Sigmoid colon (tissue), 7 donors: ENCODE measurements at places on chromosomes 7 and 10. TPM values are rescaled to one million over a fixed set of nuclear protein-coding genes. Genes with fewer than 3 reads are reported as not detected.
A peak's percentile ranks its signal among the peaks of the same experiment; 100 is the strongest.

DNA sequence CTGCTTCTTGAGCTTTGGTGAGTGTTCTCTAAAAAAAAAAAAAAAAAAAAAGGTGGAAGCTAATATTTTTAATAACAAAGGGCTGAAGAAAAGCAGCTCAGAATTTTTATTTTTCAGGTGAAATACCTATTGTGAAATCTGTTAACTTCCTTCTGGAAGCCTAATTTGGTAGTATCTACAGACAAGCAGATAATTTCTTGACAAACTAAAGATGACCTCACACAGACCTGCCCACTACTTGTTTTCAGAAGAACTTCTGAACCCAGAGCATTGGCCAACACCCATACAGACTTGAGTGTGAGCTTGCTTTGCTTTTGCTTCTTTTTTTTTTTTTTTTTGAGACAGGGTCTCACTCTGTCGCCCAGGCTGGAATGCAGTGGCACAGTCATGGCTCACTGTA lies 31.2 kb downstream of the LRRC4 start:
- no peak overlapping the region for H3K27ac ChIP-seq
- H3K4me3 ChIP-seq: no peak overlapping the region
- no peak for DNase-seq
- H3K4me1 ChIP-seq: peaks cover 25% of the 10 kb centered on the region
- no peaks in the 10 kb centered on the region for H3K36me3 ChIP-seq
- no peaks in the 10 kb centered on the region for H3K27me3 ChIP-seq

- H3K27ac ChIP-seq: peak overlapping the region; percentile 83
- DNase-seq: no peak
- no peaks in the 10 kb centered on the region for H3K27me3 ChIP-seq
- H3K36me3 ChIP-seq: no peaks in the 10 kb centered on the region
Observed at GRCh38 chr10:63712717-63713115, 191.5 kb downstream of the REEP3 start.

GRCh38 chr7:30114536-30115238 lies 20.1 kb upstream of the MTURN start:
- DNase-seq: no peak
- H3K4me3 ChIP-seq: no peak overlapping the region
- no peaks in the 10 kb centered on the region for H3K36me3 ChIP-seq
- H3K4me1 ChIP-seq: no peaks in the 10 kb centered on the region

DNA sequence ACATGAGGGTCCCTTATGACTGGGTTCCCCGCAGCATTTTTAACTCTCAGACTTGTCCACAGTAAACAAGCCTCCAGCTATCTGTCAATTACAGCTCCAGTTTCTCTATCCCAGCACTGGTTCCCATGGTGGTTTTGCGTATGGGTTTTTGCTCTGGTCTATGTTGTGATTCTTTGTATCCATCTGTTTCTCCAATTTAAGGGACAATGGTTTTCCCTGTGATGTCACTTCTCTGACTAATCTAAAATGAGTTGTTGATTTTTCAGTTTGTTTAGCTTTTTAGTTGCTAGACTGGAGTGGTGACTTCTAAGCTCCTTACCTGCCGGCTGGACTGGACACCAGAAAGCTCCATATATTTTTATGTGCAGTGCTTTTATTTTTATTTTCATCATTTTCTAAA lies 303.7 kb downstream of the INHBA start:
- no peak overlapping the region for H3K27ac ChIP-seq
- no peak overlapping the region for H3K4me3 ChIP-seq
- H3K4me1 ChIP-seq: no peaks in the 10 kb centered on the region
- no peaks in the 10 kb centered on the region for H3K36me3 ChIP-seq

DNA sequence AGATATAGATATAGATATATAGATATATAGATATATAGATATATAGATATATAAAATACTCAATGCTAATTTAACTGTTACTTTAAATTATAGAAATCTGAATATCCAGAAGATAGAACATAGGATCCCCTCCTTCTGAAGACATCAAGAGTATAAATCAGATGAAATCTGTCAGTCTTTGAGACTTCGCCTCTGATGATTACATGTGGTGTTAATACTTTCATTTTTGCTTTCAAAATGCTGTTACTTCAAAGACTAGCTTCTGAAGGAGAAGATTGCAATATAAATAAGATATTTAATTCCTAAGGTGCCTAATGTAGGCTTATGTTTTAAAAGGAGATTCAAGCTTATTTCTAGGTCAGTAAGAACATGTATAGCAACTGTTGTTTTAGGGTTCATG lies 180.4 kb downstream of the TSPAN12 start:
- H3K36me3 ChIP-seq: no peaks in the 10 kb centered on the region
- no peak overlapping the region for H3K27ac ChIP-seq
- H3K27me3 ChIP-seq: no peaks in the 10 kb centered on the region
- DNase-seq: no peak
- H3K4me1 ChIP-seq: no peaks in the 10 kb centered on the region
- H3K4me3 ChIP-seq: no peak overlapping the region

DNA sequence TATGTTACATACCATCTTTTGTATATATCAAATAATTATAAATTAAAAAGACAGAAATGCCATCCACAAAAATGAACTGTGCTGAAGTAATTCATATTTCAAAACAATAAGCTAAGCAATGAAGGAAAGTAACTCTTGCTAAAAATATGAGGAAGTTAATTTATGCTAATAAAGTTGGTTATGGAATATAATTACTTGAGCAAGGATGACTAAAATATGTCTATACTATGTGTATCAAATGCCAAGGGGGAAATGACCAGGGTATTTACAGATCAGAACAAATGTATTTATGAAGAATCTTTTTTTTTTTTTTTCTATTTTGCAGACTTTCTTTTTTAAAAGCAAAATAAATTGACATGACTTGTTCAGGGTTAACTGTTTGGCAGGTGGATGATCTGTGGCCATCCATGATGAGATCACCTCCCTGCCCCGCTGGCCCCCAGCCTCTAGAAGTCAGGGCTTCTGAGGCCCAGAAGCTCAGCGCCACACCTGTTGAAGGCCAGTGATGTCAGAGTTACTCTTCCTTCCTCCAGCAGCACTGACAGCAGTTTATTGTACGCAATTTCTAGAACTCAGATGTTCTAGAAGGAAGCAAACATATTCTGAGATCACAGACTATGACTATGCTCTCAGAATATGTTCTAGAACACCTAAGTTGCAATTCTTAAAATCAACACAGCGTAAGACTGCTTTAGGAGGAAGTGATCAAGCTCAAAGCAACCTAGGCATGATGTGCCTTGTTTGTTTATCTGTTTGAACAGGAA lies 196.1 kb upstream of the KLF14 start:
- no peak overlapping the region for H3K27ac ChIP-seq
- H3K36me3 ChIP-seq: peaks cover 10% of the 10 kb centered on the region
- H3K4me1 ChIP-seq: peaks cover 28% of the 10 kb centered on the region
- no peak for DNase-seq
- H3K4me3 ChIP-seq: no peak overlapping the region

The HTR5A gene
- total RNA-seq: not detected

The GDF2 gene
- not detected for total RNA-seq

The GSTO1 gene
- total RNA-seq: 77.5 TPM
